ENCODE measurements at places on chromosomes 2 and 18. TPM values are rescaled to one million over a fixed set of nuclear protein-coding genes. Genes with fewer than 3 reads are reported as not detected.

GRCh38 chr2:208128136-208128535 lies 1.5 kb downstream of the CRYGC start:
- DNase-seq = no peak

DNA sequence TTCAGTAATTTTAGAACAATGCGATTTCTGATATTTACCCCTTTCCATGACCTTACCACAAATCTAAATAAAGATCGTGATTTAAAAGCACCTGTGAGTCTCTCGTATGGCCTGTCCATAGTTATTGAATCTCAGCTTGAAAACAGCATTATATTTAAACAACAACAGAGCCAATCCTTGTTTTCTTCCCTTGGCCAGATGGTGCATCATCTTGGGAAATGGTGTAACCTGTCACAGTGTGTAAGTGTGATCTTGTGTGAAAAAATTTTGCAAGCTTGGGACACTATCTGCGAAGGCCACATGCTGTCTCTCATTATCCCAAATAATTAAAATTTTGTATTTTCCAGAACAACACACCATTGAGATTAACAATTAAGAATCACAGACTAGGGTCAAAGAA lies 262.7 kb upstream of the SPHKAP start:
- peak; percentile 77 for DNase-seq

DNA sequence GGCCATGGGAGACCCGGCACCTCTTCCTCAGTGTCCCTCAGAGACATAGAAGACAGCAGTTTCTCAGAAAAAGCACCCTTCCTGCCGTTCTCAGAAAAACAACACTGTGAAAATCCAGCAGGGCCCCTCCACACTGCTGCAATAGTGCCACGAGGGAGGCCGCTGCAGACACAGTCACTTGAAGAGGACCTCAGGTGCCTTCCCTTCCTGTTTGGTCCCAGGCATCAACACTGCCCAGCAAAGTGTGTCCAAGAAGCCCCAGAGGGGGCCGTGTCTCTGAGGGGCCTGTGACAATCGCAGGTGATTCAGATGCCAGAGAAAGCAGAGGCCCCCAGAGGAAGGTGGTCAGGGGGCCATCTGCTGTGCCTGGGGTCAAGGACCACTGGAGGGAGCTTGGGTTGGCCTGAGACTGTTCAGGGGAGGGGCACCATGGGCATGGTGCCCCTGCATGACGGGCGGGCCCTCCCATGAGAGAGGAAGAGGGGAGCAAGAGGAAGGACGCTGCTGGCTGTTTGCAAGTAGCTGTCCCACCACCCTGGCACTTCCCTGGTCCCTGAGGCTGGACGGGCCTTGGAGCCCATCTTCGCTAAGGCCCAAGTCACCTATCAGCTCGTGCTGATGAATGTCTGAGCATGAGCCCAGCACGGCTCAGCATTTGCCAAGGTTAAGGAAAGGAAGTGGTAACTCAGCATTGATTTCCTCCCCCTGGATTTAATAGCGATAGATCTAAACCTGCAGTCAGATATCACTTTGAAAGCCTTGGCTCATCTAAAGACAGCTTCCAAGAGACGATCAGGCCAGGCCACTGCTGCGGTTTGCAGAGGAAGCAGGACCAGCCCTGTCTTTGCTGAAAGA lies 9.1 kb downstream of the TWIST2 start:
- DNase-seq = no peak

GRCh38 chr2:190468814-190469569 lies 60.8 kb downstream of the MFSD6 start:
- peak; percentile 75 for DNase-seq

- DNase-seq = peak; percentile 47
These were observed 1.0 kb downstream of the ZCCHC2 start for GRCh38 chr18:62523631-62524439.

- no peak for DNase-seq
These were observed 1.5 kb downstream of the DDX18 start for GRCh38 chr2:117815946-117816345.

- no peak for DNase-seq
These were observed 16.3 kb upstream of the GTF2A1L start for GRCh38 chr2:48601349-48601748.

DNA sequence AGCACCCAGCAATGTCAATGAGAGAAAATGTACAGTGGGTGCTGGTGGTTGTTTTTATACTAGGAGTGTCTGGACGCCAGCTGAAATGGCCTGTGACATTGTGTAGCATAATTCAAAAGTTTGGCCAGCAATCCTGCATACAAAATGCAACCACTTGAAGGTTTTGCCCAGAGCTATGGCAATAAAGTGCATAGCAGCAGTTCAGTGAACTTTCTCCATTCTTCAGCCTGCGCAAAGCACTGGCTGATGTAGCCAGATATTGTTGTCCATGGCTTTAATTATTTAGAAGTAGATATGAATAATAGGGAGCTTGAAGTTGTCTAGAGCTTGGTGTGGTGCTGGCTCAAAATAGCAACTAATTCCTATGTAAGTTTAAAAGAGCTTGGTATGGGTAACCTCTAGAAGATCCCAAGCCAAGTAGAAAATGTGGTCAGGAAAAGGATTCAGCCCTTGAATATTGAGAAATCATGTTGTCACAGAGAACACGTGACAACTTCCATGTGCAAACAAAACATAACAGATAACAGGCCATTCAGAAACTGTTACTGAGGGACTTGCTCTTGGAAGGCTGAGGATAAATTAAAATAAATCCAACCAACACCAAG lies 33.3 kb upstream of the PGAP1 start:
- DNase-seq = no peak

GRCh38 chr2:33342705-33343104 lies 133.7 kb upstream of the RASGRP3 start:
- DNase-seq = no peak

- no peak for DNase-seq
These were observed 5.5 kb upstream of the CYS1 start for GRCh38 chr2:10085668-10086059.

GRCh38 chr18:45589356-45590035 lies 25.8 kb upstream of the SLC14A2 start:
- DNase-seq = peak; percentile 33

DNA sequence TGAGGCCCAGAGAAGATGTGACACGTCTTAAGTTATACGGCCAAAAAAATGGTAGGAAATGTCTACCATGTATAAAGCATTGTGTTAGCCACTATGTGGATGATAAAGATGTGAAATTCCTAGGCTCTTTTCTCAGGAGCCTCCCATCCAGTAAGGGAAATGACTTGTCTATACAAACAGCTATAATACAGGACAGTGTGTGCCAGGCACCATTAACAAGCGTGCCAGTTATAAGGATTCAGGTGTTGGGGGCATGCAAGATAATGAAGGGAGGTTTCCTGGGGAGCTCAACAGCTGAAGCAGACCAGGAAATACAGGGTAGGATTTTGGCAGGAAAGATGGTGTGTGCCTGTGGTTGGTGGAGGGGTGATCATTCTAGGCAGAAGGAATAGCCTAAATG lies 37.6 kb downstream of the ALPK2 start:
- DNase-seq = no peak

GRCh38 chr2:9945596-9945995 lies 5.9 kb upstream of the GRHL1 start:
- DNase-seq = no peak

DNA sequence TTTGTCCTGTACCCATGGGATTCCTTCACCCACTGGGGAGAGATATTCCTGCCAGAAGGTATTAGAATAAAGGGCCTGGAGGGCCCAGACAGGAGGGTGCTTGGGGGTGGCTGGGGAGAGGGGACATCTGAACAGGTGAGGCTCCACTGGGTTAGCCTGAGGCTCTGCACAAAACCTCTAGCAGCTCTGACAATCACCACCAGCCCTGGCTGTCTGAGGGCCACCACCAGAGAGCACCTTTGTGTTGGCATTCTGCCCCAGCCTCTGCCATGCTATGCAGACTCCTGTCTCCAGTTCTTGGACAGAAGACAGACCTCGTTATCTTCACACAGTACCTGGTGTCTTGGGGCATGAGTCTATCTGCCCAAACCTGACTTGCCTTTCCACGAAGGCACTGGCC lies 25.3 kb downstream of the SLC16A14 start:
- no peak for DNase-seq

DNA sequence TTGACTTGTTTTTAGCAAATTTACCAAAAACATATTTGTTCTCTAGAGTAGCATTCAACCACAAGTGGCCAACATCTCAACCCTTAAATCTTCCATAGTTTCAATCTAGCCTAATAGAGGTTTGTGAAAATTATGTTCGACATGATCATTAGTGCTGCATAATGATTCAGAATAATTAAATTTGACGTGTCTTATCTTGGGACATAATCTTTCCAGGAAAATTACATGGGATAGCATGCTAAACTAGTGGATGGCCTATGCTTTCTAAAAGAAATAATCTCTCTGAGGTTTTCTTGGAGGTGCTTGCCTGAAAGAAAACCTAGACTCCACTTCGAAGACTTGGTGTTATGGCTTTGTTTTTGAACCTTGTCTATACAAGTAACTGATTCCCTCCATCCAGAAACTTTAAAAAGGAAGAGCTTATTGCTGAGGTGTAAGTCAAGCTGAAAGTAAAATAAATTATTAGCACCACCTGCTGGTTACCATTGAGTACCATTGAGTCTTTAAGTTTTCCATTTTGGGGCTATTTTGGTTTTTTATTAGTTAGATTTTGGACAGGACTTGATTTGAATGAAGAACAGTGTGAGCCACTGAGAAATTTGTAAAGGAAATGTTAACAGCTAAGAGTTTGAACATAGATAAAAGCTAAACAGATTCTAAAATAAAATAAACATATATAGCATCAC lies 32.7 kb downstream of the COX7A2L start:
- peak; percentile 38 for DNase-seq

DNA sequence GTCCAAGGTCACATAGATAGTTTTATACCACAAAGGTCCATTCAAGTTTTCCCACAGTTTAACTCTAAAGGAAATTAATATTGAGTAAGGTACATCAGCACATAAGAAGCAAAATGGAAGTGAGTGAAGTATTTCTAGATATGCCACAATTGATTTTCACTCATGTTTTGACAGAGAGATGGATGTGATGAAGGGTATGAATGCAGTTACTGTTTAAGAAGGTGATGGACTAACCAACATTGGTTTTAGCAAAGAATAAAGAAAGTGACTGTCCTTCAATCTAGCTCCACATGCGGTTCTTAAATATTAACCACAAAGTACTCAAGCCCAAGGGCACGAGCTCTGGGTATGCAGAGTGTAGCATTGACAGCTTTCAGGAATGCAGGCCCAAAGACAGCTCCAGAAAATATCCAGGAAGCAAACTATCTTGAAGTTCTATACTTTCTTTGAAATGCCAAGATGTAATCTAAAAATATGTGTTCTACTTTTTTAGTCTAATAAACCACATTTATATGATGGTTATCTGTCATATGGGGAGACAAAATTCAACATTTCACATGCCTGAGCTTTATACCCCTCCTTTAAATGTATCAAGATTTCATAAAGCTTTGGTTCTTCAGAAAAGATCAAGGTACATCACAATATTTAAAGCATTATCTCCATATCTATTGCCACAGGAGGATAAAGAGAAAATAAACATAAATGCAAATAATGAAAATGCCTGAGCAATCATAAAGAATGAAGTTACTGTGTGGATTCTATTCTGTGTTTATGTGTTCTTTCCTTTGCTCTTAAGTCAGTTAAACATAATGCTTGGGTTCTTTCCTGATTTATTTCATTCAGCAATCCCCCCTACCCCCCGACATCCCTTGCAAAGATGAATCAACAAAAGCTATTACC lies 6.7 kb upstream of the SCN1A start:
- no peak for DNase-seq

DNA sequence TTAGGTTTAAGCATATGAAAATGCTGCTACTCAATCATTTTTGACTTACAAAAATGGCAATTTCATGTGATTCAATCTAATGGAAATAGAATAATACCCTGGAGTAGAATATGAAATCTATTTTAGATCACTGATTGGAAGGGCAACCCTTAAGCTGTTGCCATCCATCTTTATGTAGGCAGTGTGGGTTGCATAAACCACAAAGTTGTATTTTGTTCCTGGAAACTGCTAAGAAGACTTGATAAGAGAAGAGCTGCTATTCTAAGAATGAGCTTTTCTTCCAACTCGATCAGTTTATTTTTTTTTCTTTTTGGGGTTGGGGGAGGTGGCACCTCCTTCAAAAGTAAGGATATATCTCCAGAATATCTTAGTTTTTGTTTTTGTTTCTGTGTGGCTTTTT lies 60.2 kb downstream of the CAVIN2 start:
- DNase-seq = no peak

GRCh38 chr2:120511536-120511935 lies 165.6 kb downstream of the INHBB start:
- peak; percentile 88 for DNase-seq

DNA sequence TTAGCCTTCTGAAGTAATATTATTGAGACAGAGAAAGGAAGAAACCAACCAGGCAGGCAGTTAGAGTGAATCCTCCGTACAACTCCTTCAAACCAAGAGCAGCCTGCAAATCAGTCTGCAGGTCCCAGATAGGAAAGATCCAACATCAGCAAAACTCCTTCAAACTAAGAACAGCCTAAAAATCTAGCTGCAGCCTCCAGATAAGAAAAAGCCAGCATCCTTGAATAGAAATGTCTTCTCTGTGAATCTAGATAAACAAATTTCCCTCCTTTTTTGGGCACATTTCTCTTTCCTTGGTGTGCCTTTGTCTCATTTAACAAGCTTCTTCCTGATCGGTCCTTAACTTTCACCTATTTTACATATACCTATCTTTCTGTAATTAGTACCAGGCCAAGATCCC lies 1004.6 kb upstream of the TMEFF2 start:
- DNase-seq = no peak

- peak; percentile 68 for DNase-seq
These were observed 71.4 kb downstream of the GALR1 start for GRCh38 chr18:77320971-77321559.

CABYR gene
- polyA plus RNA-seq = 4.8 TPM

MYOM1 gene
- polyA plus RNA-seq = 3.1 TPM

MOGAT1 gene
- polyA plus RNA-seq = not detected

CAPN14 gene
- not detected for polyA plus RNA-seq

FEZ2 gene
- polyA plus RNA-seq = 20.3 TPM

LRP2 gene
- 8.2 TPM for polyA plus RNA-seq

TCF23 gene
- polyA plus RNA-seq = not detected

VAMP8 gene
- polyA plus RNA-seq = 14.1 TPM

CD302 gene
- 3.7 TPM for polyA plus RNA-seq

GCG gene
- not detected for polyA plus RNA-seq

IL37 gene
- not detected for polyA plus RNA-seq
